A549 treated with GW870086 at 1 μM for 4 hours (cell line): ENCODE measurements at places on chromosomes 12 and 14. TPM values are rescaled to one million over a fixed set of nuclear protein-coding genes. Genes with fewer than 3 reads are reported as not detected.

Gene KCNC2
- total RNA-seq: not detected in 5 replicates

Gene GLIPR1L1
- total RNA-seq: not detected in 5 replicates

Gene TOMM20L
- not detected in 5 replicates for total RNA-seq

Gene FANCM
- total RNA-seq: 4.6 to 7.0 TPM (median 5.8 TPM) in 5 replicates

Gene GPR84
- total RNA-seq: not detected in 5 replicates

Gene TTC6
- 0.18 to 0.75 TPM (median 0.50 TPM) in 4 of 5 replicates, not detected in the other for total RNA-seq

Gene GXYLT1
- 11.4 to 17.3 TPM (median 16.3 TPM) in 5 replicates for total RNA-seq

Gene SLC41A2
- 20.3 to 26.3 TPM (median 21.6 TPM) in 5 replicates for total RNA-seq

Gene CD4
- not detected in 5 replicates for total RNA-seq

Gene NOPCHAP1
- total RNA-seq: 35.4 to 40.5 TPM (median 36.0 TPM) in 5 replicates

Gene KRT71
- total RNA-seq: not detected in 5 replicates

Gene LRRC43
- total RNA-seq: 0.26 to 0.36 TPM in 2 of 5 replicates, not detected in the others

Gene RBP5
- total RNA-seq: not detected in 5 replicates
